ENCODE measurements at places on chromosomes 1 and 21. TPM values are rescaled to one million over a fixed set of nuclear protein-coding genes. Genes with fewer than 3 reads are reported as not detected.

DNA sequence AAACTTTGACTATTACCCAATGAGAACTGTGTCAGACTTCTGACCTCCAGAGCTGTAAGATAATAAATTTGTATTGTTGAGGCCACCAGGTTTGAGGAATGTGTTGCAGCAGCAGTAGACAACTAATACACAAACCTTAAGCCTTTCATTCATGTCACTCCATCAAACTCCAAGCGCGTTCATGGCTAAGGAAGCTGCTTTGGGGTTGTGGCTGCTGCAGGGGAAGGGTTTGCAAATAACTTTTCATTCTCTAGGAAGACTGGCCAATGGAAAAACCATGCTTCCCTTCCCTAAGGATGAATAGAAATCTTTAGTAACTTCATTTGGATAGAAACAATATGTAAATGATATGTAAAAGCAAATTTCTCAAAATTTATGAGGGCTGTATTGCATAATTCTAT lies 170.4 kb downstream of the RHOU start:
- no peaks in the 10 kb centered on the region for H3K36me3 ChIP-seq
- H3K4me1 ChIP-seq: no peaks in the 10 kb centered on the region
- H3K4me3 ChIP-seq: no peak overlapping the region
- DNase-seq: no peak
- no peak overlapping the region for H3K27ac ChIP-seq
- H3K27me3 ChIP-seq: no peaks in the 10 kb centered on the region

The POU3F1 gene
- total RNA-seq: 0.72 TPM

The DYNLT5 gene
- total RNA-seq: 0.78 TPM

DNA sequence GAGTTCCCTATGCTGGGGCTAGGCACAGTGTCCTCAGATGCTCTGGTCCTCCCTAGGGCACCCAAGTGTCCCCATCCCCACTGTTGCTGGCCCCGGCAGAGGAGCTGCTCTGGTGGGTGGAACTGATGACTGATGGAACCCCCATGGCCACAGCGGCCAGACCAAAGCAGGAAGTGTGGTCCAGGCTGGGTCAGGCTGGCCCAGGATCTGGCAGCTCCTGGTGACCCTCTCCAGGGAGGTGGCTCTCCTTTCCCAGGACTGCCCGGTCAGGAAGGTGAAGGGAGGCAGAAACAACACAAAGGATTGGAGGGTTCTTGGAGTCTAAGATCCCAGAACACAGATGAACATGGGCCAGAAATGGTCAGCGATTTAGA lies 1.1 kb downstream of the NKAIN1 start:
- peaks cover 6% of the 10 kb centered on the region for H3K4me1 ChIP-seq
- peaks cover 7% of the 10 kb centered on the region for H3K27me3 ChIP-seq
- no peak for DNase-seq
- H3K4me3 ChIP-seq: no peak overlapping the region
- H3K36me3 ChIP-seq: no peaks in the 10 kb centered on the region
- H3K27ac ChIP-seq: no peak overlapping the region

The CRYAA gene
- total RNA-seq: not detected

DNA sequence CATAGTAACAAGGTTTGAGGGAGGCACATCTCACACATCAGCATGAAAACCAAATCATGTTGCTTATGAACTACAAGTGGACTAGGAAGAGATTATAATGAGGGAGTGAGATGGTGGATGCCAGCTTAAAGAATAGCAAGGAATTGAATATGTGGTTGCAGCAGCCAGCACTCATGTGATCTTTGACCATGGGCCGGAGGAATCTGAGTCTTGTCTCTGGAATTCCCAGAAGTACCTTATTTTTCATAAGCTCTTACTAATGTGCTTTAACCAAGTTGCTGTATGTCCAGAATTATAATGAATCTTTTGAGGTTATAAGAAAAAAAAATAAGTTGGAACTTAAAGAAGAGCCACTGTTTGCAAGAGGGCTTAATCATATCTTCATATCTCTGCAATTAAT lies 97.0 kb downstream of the DISP1 start:
- no peak overlapping the region for H3K27ac ChIP-seq
- no peaks in the 10 kb centered on the region for H3K27me3 ChIP-seq
- H3K4me1 ChIP-seq: no peaks in the 10 kb centered on the region
- DNase-seq: no peak
- no peak overlapping the region for H3K4me3 ChIP-seq

The TNFRSF4 gene
- total RNA-seq: 26.5 TPM

GRCh38 chr21:35885942-35886541 lies 174.3 kb downstream of the SETD4 start:
- H3K27me3 ChIP-seq: peaks cover 13% of the 10 kb centered on the region
- no peaks in the 10 kb centered on the region for H3K4me1 ChIP-seq
- H3K27ac ChIP-seq: no peak overlapping the region

DNA sequence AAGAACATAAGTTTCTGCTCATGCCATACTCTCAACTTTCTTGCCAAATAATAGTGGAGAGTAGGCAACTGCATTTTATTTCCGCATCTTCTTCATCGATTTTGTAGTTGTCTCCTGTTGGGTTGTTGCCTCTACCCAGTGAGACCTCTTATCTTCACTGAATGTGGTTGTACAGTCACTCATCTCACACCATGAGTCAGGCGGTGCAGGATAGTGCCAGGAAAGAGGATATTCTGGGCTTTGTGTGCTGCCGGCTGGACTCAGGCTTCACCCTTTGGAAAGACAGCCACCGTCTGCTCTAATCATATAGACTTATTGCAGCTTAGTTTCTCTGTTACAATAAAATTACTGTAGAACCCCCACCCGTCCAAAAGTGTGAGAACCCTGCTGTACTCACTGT lies 154.3 kb upstream of the USP24 start:
- H3K36me3 ChIP-seq: no peaks in the 10 kb centered on the region
- DNase-seq: no peak
- no peaks in the 10 kb centered on the region for H3K4me1 ChIP-seq
- H3K27ac ChIP-seq: no peak overlapping the region

DNA sequence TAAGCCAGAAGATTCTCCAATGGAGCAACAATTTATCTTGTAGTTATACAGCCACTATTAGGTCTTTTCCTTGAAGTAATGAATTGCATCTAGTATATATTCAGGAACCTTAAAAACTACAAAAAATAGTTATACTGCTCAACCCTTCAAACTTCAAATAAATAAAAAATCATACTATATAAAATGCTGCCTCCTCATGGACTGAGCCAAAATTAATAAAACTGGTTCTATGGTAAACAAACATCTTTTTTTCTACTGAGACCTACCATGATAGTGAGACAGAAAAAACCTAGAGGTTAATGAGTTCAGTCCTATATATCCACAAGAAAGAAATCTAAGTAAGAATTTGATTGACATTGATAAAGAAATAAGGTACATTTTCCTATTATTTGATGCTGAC lies 67.7 kb downstream of the GPATCH2 start:
- H3K36me3 ChIP-seq: no peaks in the 10 kb centered on the region
- DNase-seq: no peak
- no peaks in the 10 kb centered on the region for H3K27me3 ChIP-seq

DNA sequence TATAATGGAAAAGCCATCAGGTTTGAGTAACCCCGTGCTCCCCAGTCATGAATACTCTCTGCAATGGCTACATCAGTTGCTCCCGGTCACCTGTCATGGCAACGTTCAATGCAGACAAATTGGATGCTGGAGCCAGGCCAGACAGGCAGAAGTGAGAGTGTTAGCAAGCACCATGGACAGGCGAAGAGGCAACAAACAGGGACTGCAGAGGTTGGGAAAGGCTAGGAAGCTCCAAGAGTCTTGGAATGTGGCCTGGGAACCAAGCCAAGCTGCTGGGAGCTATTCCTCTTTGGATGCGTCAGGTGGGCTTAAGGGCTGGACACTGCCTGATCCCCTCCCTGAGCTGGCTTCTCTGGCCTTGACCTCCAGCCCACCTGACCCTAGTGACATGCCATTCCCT lies 102.9 kb downstream of the ACTL8 start:
- no peaks in the 10 kb centered on the region for H3K4me1 ChIP-seq
- H3K27ac ChIP-seq: no peak overlapping the region
- no peaks in the 10 kb centered on the region for H3K36me3 ChIP-seq
- H3K4me3 ChIP-seq: no peak overlapping the region

- H3K4me3 ChIP-seq: no peak overlapping the region
- H3K27ac ChIP-seq: no peak overlapping the region
- no peaks in the 10 kb centered on the region for H3K4me1 ChIP-seq
Observed at GRCh38 chr1:61274939-61275338, 192.6 kb downstream of the NFIA start.

DNA sequence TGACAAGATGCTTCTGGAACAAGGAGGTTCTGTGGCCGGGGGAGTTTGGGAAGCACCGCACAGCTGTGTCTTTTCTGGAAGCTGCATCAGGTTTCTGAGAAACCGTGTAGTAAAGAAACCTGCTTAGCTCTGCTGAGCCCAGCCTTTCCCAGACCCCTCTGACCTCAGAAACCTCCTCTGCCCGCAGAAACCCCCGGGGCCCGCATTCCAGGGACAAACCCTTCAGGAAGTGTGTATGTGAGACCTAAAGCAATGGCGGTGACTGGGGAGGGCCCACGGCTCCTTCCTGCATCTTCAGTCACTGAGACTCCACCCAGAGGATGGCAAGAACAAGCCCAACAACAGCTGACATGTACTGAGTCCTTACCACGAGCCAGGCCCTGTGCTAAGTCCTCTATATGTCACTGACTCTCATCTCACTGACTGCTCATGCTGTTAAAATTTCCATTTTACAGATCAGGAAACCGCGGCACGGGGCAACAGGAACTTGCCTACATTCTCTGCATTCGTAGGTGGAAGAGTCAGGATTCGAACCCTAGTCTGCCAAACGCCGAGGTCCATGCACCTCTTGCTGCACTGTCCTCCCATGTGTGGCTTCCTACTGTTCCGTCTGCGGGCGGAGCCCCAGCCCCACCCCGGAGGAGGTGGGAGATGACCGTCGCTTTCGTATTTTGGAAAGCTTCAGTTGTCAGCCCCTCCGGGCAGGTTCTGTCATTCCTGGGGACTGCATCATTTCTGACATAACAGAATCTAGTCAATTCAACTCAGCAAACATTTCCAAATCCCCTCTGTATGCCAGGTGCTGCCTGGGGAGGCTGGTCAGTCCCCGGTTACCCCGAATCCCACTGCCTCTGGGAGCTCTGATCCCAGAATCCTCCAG lies 73.3 kb upstream of the KLHDC7A start:
- H3K4me1 ChIP-seq: no peaks in the 10 kb centered on the region
- no peak overlapping the region for H3K4me3 ChIP-seq
- H3K36me3 ChIP-seq: no peaks in the 10 kb centered on the region
- DNase-seq: no peak

- no peaks in the 10 kb centered on the region for H3K27me3 ChIP-seq
- DNase-seq: no peak
- H3K27ac ChIP-seq: no peak overlapping the region
- no peaks in the 10 kb centered on the region for H3K36me3 ChIP-seq
- no peaks in the 10 kb centered on the region for H3K4me1 ChIP-seq
Observed at GRCh38 chr21:18772404-18772803, 368.8 kb upstream of the TMPRSS15 start.

- H3K4me1 ChIP-seq: peaks cover 2% of the 10 kb centered on the region
- no peak for DNase-seq
- H3K27ac ChIP-seq: no peak overlapping the region
- H3K27me3 ChIP-seq: no peaks in the 10 kb centered on the region
- H3K4me3 ChIP-seq: no peak overlapping the region
Observed at GRCh38 chr1:31398246-31398645, 14.8 kb upstream of the SERINC2 start.

- H3K27ac ChIP-seq: no peak overlapping the region
- no peaks in the 10 kb centered on the region for H3K36me3 ChIP-seq
- DNase-seq: no peak
Observed at GRCh38 chr1:200231787-200232231, 178.0 kb downstream of the ZNF281 start.

DNA sequence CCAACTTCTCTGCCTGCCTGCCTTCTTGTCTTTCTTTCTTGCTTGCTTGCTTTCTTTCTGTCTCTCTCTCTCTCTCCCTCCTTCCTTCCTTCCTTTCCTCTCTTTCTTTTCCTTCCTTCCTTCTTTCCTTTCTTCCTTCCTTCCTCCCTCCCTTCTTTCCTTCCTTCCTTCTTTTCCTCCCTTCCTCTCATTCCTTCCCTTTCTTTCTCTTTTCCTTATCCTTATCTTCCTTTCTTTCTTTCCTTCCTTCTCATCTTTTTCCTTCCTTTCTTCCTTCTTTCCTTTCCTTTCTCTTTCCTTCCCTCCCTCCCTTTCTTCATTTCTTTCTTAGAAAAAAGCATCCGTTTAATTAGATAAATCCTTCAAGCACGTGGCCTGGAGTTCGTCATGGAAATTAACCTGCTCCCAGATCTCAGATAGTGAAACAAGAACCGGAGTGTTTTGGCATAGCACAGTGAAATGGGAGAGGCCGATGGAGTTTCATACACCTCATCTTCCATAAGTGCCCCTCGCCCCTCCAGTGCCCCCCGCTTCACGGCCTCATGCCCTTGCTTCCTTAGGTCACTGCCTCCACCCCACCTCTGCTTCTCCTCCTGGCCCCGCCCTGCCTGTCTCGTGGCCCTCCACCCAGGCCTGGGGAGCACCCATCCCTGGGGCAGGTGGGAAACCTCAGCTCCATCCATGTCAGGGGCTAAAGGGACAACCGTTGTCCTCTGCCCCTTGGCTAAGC lies 11.3 kb downstream of the CASZ1 start:
- no peaks in the 10 kb centered on the region for H3K4me1 ChIP-seq
- H3K4me3 ChIP-seq: no peak overlapping the region
- no peaks in the 10 kb centered on the region for H3K36me3 ChIP-seq
- DNase-seq: no peak

- DNase-seq: no peak
- H3K4me3 ChIP-seq: no peak overlapping the region
- H3K27me3 ChIP-seq: no peaks in the 10 kb centered on the region
Observed at GRCh38 chr1:199447906-199448305, 579.6 kb upstream of the NR5A2 start.

All from T-cell (primary cell).